ENCODE measurements at places on chromosomes 4 and X.

GRCh38 chrX:20571611-20572010 is 304.9 kb upstream of the RPS6KA3 start:
- DNase-seq = no peak

- DNase-seq = no peak
Observed at GRCh38 chrX:85622635-85623034, 243.2 kb upstream of the POF1B start.

DNA sequence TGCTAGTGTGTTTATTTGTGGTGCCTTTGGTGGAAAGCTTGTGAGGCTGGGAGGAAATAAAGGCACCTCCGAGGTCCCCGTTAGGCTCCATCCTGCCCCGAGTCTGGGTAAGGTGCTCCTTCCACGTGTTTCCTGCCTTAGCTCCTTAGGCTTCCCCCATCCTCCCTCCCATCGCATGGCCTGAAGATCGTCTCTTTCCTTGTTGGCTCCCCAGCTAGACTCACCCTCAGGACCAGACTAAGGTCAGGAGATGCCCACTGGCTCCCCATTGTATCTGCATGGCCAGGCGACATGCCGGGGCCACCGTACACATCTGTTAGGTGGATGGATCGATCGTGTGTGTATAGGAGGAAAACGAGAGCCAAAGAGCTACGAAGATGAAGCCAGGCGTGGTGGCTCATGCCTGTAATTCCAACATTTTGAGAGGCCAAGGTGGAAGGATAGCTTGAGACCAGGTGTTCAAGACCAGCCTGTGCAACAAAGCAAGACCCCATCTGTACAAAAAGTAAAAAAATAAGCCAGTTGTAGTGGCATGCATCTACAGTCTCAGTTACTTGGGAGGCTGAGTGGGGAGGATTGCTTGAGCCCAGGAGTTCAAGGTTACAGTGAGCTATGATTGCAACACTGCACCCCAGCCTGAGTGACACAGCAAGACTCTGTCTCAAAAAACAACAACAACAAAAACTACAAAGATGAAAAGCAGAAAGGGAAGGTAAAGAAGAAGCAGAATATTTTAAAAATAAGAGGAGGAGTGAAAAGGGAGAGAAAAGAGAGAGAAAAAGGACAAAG is 53.7 kb downstream of the SEPSECS start:
- DNase-seq = no peak

- no peak for DNase-seq
Observed at GRCh38 chr4:86834901-86835300, 14.3 kb downstream of the SLC10A6 start.

GRCh38 chrX:103338663-103339062 is 8.6 kb downstream of the TCEAL7 start:
- DNase-seq = no peak

DNA sequence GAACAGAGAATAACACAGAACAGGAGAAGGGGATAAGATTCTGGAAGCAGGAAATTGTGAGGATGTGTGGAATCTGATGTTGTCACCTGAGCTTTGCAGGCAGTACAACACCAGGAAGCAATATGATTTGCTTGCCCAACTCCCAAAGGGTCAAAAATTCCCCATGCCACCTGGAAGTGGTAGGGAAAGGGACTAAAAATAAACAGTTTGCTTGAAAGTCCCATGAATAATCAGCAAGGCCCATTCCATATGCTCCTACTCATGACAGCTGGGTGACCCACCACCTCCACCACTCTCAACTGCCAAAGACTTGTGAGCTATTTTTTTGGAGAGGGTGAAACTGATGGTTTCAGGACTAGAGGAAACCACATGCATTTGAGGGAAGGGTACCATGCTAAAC is 168.4 kb downstream of the KCNIP4 start:
- no peak for DNase-seq

GRCh38 chr4:54840992-54841768 is 183.4 kb downstream of the KIT start:
- DNase-seq = no peak

DNA sequence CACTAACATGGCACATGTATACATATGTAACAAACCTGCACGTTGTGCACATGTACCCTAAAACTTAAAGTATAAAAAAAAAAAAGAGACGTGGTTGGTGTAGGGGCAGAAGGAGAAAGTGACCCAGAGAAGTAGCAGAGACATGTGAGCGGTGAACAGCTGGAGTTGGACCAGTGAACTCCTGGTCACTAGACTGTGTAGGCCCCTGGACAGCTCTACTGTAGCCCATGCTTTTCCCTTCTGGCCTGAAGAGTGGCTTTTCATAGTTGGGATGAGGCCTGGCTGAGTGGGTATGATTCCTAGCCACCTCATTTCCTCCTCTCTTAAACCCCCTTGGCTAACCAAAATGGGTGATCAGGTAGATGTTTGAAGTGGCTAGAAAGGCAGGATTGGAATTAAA is 16.4 kb downstream of the TSPAN7 start:
- no peak for DNase-seq

DNA sequence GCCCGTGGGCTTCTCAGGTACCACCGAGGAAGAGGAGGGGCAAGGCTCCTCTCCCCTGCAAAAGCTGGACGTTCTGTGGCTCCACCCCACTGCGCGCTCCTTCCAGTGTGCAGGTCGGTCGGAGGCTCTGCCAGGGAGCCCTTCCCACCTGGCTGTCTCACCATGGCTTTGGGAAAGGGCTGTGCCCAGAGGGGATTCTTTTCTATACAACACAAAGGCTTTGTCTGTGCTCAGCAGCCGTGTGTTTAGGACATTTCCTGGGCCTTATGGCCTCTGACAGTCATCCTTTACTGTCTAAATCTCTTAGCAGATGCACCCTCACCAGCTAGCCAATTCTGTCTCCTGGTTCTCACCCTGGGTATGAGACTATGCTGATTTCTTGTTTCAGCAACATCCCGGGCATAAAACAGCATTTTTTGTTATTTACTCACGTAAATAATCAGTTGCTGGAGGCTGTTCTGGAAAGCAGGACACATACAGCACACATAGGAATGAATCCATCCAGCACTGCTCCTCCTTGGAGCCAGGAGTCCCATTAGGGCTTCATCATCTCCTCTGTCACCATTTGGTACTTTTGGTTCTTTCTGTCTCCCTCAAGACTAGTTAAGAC is 20.4 kb upstream of the ATXN3L start:
- no peak for DNase-seq

DNA sequence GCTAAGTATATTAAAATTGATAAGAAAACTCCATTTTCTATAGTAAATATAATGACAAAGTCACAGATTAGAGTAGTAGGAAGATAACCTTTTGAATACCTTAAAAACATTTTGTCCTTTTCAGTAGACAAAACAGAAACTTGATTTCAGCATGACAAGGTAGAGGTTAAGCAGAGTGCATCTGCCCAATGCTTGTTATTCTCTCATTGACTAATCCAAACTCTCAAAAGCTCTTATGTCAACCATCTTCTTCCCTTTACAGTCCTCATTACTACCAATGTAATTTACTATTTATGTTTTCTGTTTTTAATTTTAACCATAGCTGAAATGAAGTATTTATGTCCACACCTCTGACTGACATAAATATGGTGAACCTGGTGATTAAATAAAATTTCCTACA is 11.1 kb downstream of the NIPAL1 start:
- no peak for DNase-seq

DNA sequence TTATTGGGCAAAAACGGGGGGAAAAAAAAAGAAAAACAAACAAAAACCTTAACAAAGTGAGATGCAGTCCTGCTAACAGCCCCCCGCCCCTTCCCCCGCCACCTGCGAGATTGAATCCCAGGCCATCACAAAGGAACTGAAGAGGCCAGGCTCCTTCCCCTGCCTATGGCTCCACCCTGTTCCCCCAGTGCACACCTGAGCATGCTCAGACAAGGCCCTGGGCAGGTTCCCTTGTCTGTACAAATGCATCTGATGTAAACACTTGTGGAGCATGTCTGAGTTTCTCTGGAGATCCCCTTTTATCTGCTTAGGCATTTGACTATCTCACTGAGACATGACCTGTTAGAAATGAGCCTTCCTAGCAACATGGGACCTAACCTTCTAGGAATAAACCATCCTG is 983.7 kb upstream of the PABPC4L start:
- no peak for DNase-seq

DNA sequence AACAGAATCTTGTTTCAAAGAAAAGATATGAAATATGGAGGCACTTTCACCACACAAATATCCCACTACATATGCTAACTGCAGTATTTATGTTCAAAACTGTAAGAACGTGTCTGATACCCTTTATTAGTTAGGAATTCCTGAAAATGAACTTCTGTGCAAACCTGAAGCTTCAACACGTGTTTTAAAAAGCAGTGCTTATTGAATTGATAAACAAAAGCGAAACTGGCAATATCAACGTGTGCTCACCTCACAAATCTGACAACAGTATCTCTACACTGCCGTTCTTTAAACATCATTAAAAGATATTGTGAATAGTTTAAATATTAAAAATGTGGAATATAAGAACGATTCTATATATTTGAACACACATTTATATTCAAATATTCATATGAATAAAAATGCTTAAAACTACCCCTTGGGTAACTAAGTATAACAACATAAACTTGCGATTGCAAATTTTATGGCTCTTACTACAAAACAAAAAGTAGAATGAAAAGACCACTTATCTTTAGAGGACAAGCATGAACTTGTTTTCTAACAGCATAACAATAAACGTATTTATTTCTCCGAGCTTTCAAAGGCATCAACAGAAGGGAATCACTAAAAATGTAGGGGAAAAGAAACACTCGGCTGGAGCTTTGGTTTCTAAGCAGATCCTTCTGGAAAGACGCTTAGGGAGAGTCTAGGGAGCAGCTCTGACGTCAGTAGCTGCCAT is at the start of gene LRP2BP:
Gene LRP2BP (minus strand): TSS at position 687 of the 718 bp plus-strand sequence. CDS start 17,738 bp downstream, outside the sequence.
- DNase-seq = no peak

GRCh38 chr4:11720292-11720691 is 291.6 kb upstream of the HS3ST1 start:
- no peak for DNase-seq

DNA sequence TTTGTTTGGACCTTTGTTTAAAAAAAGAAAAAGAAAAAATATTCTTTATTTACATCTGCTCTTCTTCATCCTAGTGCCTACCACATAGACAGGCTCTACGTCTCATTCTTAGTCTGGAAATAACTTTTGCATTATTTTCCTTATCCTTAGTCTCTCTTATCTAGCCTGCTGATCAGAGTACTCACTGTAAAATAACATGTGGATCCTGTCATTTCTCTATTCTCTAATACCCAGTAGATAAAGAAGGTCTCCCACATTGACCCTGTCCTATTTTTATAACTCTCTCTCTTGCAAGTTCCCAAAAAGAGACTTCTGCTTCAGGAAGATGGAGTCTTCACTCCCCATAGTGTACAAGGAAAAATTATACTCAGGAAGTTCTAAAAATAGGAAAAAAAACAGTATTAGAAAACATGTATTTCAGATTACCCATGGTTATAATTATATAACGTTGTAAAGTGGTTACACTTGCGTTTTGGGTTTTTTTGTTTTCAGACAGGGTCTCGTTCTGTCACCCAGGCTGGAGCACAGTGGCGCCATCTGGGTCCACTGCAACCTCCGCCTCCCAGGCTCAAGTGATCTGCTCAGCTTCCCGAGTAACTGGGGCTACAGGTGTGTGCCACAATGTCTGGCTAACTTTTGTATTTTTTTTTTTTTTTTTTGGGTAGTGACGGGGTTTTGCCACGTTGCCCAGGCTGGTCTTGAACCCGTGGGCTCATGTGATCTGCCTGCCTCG is 23.8 kb downstream of the ZFX start:
- no peak for DNase-seq

DNA sequence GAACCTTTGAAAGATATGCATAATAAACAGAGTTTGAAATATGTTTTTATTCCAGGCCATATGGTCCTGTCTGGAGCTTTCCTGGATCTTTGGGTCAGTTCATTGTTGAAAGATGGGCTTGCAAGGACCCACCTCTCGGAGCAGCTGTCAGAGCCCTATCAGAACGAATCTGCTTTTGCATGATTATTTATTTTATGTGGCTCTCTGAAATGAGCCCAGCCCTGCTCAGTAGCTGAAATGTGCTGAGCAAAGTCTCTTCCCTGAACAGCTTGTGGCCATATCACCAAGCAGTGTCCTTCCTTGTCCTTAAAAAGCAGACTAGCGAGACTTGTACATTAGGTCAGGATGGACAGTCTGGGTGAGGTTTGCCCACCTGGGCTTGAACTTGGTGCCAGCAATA is 110.8 kb downstream of the GBA3 start:
- no peak for DNase-seq

GRCh38 chr4:168882650-168883233 is 127.3 kb downstream of the CBR4 start:
- DNase-seq = no peak

GRCh38 chr4:150235808-150236271 is 157.6 kb downstream of the DCLK2 start:
- no peak for DNase-seq

DNA sequence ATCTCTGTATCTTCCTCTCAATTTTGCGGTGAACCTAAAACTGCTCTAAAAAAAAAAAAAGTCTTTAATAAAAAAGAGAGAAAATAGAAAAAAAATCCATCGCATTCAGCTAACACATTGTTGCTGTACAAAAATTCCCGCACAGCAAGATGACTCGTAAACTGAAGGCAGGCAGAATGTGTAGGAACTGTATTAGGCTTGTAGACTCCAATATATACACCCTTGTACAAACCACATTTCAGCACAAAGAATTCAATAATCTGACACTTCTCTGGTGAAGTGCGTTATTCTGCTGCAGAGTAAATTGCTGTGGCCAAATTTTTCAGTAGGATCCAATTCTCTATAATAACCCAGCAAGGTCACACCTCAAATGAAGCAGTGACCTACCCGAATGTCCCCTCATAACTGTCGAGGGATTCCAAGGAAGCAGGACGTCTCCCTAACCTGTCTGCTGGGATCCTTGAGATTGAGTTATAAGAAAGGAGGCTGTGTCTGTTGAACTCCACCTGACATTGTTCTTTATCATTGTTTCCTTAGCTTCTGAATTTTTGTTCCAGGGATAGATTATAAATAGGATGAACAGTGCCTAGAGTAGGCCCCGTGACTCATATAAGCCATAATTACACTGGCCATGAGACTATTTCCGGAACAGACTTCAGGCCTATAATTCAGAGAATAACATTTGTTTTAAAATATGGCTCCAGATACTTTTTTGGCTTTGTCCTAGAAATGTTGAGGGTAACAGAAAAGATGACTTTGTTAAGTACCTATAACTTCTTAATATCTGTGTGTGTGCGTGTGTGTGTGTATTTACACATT is 348.3 kb downstream of the PCDH7 start:
- no peak for DNase-seq

GRCh38 chrX:39819921-39820849 is 277.6 kb downstream of the BCOR start:
- DNase-seq = peak; percentile 55

GRCh38 chr4:171650543-171650942 is 162.7 kb upstream of the GALNTL6 start:
- peak; percentile 30 for DNase-seq

DNA sequence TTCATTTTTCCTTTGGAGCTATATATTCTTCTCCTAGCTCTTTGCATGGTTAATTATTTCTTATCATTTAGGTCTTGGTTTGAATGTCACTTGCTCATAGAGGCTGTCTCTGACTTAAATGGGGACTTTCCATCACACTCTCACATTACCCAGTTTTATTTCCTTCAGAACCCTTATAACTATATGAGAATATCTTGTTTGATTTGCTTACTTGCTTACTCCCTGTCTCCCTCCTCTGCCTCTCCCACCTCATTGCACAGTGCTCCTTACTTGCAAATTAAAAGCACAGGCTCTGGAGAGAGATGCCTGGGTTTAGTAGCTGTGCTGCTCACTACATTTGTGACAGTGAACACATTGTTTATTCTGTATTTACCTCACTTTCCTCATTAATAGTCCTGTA is 174.6 kb downstream of the SOWAHB start:
- DNase-seq = no peak

All from NCI-H82 (cell line).